ENCODE measurements at places on chromosomes 3 and 15.

GRCh38 chr3:184562878-184563560, 1.4 kb downstream of the EPHB3 start:
- DNase-seq = no peak

GRCh38 chr3:177527182-177527581, 329.9 kb upstream of the TBL1XR1 start:
- no peak for DNase-seq

DNA sequence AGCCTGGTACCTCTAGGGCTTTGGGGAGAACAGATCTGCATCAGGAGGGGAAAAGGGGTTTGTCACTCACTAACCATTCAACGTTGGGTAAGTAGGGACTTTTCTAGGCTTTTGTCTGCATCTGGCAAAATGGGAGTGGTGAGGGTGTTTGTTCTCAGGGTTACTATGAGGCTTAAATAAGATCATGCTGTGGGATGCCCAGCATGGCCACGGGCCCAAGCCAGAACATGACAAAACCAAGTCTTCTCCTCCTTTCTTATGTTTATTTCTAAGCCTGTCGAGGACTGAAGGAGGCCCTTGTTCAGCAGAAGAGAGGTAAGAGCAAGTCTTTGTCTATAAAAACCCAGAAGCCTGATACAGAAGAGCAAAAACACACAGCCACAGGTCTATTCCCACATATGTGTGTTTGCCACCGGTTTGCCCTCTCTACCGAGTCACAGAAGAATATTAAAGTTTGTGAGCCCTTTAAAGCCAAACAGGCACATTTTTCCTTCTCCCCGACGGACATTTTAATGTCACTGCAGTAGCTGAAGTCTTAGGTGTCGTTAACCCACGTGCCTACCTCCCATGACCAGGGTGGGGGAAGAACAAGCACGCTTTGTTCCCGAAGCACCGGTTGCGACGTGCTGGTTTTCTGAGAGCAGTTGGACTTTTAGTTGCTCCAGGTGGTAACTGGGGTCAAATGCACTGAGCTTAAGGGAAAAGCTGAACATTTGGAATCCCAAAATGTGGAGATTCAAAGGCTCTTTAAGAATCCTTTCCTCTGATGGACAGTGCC, 72.1 kb downstream of the NOX5 start:
- DNase-seq = no peak

DNA sequence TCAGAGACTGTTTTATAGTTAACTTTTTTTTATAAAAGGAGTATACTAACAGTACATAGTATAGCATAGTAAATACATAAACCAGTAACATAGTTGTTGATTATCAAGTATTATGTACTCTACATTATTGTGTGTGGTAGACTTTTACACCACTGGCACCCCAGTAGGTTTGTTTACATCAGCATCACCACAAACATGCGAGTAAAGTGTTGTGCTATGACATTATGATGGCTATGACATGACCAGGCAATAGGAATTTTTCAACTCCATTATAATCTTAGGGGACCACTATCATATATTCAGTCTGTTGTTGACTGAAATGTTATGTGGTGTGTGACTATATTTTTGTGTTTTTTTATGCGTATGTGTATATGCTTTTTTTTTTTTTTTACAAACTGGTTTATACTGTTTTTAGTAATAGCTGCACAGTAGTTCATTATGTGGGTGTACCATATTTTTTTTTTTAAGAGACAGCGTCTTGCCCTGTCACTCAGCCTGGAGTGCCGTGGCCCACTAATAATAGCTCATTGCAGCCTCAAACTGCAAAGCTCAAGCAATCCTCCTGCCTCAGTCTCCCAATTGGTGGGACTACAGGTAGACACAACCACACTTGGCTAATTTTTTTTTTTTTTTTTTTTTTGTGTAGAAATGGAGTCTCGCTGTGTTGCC, 1.9 kb downstream of the CAPN7 start:
- no peak for DNase-seq

GRCh38 chr3:67048715-67049074, 50.6 kb downstream of the KBTBD8 start:
- DNase-seq = no peak

GRCh38 chr15:52681441-52681840, 2.3 kb upstream of the ATOSA start:
- DNase-seq = no peak

- no peak for DNase-seq
Measured at GRCh38 chr3:195556390-195556789, 13.3 kb upstream of the PPP1R2 start.

DNA sequence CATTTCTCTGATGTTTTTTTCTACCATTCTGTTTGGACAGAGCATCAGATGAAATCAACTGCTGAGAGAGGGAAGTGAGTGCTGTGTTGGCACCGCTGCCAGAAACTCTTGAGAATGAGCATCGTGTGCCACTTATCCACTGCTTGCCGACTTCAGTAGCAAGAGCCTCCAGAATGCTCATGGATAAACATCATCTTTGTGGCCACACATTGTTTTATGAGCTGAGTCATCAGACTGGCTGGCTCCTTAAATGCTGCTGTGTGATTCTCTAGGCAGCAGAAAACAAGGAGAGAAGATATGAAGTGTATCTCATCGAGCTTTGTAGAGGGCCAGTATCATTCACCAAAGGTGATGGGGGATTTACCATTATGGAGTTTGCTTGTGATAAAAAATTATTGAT, 3.4 kb upstream of the DOCK3 start:
- DNase-seq = no peak

DNA sequence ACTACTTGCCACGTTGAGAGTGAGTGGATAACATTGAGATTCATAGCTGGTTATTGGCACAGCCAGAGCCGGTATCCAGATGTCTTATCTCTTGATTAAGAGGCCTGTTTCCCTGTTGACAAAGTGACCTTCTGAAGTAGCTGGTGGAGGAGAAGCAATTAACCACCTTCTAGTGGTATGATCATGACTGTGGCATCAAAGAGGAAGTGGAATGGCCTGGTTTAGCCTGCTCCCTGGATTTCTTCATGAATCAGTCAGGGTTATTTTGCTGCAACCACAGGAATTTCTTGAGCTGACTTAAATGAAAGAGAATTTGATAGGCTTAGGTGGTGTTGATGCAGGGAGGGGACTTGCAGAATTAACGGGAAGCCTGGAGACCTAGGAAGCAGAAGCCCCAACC, 398.3 kb downstream of the MFSD1 start:
- no peak for DNase-seq

GRCh38 chr3:73291541-73291940, 230.1 kb downstream of the EBLN2 start:
- DNase-seq = no peak

- no peak for DNase-seq
Measured at GRCh38 chr3:13571831-13572750, 23.2 kb downstream of the FBLN2 start.

GRCh38 chr3:114626751-114627150, 332.9 kb downstream of the TIGIT start:
- DNase-seq = no peak

DNA sequence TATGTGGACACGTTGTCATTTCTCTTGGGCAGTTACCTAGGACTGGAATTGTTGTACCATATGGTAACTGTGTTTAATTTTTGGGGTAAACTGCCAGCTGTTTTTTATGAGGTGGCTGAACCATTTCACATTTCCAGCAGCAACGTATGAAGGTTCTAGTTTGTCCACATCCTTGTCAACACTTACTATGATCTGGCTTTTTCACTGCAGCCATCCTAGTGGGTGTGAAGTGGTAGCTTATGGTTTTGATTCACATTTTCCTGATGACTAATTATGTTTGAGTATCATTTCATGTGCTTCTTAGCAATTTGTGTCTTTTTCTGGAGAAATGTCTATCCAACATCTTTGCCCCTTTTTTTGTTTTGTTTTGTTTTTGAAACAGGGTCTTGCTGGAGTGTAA, 96.2 kb downstream of the VGLL4 start:
- no peak for DNase-seq

DNA sequence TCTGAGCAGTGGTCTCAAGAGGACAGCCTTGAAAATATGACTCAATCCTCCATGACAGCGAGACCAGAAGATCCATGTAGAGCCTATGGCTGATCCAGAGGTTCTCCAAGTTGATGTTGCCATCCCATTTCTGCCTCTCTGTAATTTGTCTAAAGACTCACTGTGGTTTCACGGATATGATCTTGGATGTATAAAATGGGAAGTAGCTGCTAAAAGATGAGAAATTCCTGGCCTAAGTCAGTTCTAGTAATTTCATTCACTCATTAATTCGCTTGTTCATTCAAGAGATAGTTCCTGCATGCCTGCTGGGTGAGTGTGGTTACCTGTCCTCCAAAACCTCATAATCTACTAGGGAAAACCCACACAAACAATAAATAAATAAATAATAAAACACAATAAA, 145.9 kb downstream of the TNIK start:
- no peak for DNase-seq

DNA sequence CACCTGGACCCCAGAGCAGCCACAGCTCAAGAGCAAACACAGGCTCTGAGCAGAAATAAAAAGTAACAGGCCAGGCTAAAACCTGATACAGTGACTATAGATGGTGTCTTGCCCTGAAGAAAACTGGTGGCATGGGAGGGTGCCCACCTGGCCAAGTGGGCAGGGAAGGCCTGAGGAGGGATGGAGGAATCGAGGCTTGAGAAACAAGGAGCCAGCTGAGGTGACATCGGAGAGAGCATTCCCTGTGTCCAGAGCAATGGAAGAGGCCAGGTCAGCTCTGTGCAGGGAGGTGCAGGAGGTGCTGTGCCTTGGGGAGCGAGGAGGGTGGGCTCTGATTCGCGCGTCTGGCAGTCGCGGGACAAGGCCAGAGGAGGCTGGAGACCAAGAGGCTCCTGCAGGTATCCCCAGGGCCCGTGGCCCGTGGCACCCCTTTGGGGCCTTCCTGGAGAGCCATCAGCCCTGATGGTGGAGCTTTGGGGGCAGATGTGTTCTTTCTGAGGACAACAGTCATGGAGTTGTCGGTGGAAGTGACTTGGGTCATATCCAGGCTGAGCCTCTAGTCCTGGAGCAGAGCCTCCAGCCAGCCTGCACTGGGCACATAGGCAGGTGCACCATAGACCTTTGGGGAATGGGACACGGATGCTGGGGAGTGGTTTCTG, 56.1 kb downstream of the PLXNA1 start:
- DNase-seq = no peak

DNA sequence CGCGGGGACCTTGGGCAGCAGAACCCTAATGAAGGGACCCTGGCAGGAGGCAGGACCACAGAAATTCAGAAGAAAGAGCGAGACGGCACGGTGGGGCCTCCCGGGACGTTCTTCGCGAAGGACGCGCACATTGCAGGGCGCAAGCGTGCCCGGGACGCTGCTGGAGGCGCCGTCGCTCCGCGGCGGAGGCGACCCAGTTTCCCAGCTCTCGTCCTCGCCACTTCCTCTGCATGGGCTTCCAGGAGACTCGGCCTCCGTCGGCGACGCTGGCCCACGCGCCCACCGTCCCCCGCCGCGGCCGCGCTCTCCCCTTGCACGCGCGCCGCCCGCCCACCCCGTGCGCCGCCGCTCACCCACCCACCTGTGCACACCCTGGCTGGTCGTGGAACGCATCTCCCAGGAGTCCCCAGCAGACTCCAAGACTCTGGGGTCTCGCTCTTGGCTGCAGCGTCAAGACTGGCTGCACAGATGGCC, 31.8 kb upstream of the SMAD3 start:
- no peak for DNase-seq

DNA sequence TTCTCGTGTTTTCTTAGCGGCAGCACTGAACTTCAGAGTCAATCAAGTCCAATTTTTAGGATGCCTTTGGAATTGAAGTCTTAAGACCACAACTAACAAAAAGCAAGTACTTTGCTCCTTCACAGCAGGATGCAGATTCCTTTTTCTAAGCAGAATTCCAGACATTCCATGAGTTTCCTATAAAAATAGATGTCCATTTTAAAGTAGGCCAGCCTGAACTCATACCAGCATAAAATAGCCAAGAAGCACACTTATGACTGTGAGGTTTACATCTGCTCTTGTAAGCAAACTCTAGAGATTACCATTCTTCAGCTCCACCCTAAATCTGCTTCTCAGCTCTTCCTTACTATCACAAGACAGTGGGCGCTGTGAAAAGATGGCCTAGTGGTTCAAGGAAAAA, 85.8 kb downstream of the THBS1 start:
- DNase-seq = no peak

GRCh38 chr15:60399246-60399915, 1.6 kb upstream of the ANXA2 start:
- DNase-seq = no peak
